ENCODE measurements at places on chromosomes 12 and 14.
A peak's percentile ranks its signal among the peaks of the same experiment; 100 is the strongest.

DNA sequence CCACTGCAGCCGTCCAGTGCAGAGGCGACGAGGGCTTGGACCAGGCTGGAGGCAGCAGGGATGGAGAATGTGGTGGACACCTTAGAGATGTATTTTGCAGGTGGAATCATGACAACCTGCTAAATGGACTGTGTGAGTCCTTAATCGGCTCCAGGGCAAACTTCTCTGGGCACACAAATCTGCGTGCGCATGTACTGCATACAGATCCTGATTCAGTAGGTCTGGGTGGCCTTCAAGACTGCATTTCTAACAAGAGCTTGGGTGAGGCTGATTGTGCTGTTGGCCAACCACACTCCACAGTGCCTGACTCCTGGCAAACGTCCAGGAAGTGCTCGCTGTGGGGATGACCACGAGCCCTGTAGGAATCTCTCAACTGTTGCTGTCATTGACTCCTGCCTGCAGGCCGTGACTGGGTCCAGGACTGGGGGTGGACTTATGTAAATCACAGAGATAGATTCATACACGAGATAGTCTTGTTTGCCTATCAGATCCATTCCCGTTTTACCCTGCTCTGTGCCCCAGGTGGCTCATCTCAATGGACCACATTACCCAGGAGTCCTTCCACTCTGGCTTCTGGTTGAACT lies 27.2 kb downstream of the JDP2 start:
- no peak for DNase-seq

DNA sequence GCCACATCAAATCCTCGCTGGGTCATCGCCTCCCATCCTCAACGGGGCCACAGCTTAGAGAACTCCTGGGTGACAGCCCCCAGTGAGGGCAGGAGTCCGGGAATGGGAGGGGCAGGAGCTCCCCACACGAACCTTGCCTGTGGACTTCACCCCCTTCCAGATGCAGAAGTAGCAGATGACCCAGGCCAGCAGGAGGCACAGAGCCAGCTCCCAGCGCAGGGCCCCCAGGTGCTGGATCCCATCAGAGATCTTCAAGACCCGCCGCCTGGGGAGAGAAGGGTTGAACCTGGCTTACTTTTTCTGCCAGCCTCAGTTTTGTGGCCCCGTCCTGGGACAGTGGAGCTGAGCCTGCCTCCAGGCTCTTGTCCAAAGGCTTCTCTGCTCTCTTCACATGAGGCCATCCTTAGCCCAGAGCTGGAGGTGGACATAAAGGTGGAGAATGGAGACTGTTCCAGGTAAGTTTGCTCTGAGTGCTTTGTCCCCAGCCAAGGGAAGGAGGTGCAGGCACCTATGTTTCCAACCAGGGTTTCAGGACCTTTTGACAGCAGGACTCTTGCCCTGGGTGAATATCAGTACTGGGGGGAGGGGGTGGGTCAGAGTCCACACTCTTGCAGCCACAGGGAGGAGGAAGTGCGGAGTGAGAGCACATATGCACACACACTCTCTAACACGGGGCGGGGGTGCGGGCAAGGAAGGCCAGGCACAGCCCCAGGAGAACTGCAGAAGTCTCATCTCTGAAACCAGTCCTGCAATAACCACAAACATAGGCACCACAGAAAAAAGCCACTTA lies 23.3 kb upstream of the SLC6A12 start:
- DNase-seq = no peak

DNA sequence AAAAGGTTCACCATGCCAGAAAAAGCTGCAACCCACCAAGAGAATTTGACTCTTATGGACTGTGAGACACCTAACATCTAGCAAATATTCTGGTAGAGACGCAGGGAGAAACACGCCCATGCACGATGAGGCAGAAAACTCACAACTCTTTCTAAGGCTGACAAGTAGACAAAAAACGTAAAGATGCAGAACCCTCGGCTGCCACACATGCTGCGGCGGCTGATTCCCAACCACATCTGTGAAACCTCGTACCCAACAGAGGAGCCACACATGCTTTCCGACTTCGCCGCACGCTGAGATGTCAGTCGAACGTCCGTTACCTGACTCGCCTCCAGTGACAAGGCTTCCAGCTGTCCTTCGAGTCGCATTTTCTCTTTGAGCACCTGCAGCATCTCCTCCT lies 21.8 kb downstream of the GOLGA3 start:
- peak; percentile 14 for DNase-seq

DNA sequence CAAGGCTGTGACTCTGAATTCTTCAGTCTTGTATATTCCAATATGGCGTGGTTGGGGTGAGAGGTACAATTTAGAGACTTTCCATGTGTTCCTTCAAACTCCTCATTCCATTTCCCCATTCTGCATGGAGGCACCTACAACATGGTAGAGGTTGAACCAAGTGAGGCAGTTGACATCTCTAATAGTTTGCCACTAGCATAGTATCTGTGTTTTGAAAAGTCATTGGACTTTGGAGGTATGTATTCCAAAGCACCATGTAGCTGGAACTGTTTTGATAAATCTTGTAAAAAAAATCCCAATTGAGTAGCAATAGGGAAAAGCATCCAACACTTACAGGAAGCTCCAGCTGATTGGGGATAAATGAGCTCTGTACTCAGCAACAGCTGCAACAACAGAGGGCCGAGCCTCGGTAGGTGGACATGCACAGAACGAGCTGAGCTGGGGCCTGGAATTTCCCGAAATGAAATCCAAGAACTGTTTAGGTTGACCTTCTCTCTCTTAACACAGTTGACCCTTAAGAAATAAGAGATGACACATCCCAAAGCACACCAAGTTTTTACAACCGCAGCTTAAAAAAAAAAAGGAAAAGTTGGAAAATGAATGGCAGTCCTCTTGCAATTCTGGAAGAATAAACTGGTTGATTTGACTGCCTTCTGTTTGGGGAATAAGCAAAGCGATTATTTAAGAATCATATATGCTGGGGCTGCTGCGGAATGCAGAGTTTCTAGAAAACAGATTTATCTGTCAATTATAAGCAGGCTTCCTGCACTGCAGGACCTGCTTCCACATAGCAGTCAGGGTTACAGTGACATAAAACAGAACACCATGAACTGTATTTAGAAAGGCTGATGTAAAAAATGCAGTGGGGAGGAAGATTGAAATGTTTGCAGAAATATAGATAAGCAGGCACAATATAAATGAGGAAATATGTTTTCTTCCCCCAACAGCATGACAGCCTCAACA lies 194.6 kb upstream of the KRR1 start:
- DNase-seq = no peak

DNA sequence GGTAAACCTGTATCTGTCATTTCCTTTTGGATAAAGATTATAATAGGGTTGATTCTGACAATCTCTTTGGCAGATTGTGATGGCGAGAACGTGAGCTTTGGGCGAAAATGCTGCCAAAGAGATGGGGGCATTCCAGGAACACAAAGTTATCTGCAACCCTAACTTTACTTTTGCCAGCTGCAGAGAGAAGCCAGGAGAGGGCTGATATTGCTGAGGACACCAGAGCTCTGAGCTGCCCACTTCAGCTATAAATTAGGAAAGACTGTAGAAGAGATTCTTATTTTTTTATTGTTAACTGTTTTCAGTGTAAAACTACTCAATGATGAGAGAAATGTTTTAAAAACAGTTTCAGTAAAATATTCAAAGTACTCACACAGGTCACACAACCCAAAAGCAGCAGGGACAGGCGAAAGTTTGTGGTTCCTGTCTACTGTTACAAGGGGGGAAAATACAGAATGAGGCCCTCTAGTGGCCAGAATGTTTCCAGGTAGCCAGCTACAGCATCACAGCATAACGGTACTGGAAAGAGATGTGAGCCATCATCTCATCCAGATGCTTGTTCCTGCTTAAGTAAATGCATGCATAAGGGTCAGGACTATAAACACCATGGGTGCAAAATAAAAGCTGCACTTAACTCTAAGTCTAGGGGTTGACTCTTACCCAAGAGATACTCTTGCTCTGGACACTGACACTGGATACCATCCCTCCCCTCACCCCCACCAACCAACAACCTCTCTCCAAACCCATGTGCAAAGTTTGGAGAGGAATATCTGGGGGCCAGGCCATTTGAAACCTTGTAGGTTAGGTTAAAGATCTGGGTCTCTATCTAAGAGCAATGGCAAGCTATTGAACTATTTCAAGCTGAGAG lies 498.4 kb downstream of the RMST start:
- DNase-seq = peak; percentile 19
